ENCODE measurements at places on chromosomes 1 and 21.

DNA sequence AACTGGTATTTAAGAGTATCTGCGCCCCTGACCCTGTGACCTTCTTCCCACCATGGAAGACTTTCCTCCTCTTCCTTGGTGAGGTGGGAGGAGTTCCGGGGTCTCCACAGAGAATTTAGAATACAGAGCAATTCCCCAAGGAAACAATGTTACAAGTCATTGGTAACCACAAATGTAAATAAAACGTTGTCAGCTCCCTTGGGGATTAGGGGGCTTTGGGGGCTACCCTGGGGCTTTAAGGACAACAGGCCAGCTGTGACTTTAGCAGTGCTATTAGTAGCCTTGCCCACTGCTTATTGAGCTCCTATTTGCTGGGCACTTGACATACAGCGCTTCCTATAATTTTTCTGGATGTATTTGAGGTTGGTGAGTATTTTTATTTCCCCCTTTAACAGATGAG lies 69.0 kb downstream of the IGSF21 start:
- no peak for DNase-seq

GRCh38 chr1:160781186-160781766 lies 14.7 kb upstream of the LY9 start:
- DNase-seq = no peak

DNA sequence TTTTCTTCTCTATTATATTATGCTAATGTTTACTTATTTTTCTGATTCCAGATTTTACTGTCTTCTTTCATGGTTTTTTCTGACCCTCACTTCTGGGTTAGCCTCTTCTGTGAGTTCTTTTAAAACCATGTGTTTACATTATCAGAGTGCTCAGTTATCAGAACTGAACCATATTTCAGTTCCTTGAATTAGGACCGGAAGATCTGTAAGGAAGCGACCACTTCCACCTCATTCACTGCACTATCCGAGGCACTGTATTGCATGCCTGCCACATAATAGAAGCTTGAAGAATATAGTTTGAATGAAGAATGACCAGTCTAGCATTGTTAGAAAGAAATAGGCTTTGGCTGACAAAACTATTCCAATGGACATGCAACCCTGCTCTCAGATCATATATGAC lies 281.0 kb upstream of the DEPDC1 start:
- DNase-seq = no peak

DNA sequence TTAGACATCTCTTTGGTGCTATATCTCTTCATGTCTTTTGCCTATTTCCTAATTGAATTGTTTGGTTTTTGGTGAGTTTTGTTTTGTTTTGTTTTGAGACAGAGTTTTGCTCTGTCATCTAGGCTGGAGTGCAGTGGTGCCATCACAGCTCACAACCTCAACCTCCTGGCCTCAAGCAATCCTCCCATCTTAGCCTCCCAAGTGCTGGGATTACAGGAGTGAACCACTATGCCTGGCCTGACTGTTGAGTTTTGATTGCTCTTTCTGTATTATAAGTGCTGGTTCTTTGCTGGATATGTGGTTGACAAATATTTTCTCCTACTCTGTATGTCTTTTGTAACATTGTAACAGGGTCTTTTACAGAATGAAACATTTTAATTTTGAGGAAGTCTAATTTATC lies 38.0 kb downstream of the NAV1 start:
- DNase-seq = no peak

DNA sequence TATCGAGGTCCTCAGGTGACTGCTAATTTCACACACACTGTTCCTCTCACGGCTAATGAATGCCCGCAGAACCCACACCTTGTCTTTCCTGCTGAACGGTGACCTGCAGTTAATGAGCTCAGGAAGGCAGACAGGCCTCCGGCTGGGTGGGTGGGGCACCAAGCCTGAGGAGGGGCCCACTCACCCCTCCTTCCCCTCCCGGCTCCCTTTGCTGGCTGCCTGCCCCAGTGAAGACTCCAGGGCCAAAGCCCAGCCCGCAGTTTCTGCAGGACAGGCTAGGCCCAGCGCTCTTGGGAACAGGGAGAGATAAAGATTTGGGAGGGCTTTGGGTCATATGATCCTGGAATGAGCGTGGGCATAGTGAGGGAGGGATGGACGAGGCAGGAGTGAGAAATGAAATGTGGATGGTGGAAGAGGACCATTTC lies 26.4 kb downstream of the FOXO6 start:
- no peak for DNase-seq

DNA sequence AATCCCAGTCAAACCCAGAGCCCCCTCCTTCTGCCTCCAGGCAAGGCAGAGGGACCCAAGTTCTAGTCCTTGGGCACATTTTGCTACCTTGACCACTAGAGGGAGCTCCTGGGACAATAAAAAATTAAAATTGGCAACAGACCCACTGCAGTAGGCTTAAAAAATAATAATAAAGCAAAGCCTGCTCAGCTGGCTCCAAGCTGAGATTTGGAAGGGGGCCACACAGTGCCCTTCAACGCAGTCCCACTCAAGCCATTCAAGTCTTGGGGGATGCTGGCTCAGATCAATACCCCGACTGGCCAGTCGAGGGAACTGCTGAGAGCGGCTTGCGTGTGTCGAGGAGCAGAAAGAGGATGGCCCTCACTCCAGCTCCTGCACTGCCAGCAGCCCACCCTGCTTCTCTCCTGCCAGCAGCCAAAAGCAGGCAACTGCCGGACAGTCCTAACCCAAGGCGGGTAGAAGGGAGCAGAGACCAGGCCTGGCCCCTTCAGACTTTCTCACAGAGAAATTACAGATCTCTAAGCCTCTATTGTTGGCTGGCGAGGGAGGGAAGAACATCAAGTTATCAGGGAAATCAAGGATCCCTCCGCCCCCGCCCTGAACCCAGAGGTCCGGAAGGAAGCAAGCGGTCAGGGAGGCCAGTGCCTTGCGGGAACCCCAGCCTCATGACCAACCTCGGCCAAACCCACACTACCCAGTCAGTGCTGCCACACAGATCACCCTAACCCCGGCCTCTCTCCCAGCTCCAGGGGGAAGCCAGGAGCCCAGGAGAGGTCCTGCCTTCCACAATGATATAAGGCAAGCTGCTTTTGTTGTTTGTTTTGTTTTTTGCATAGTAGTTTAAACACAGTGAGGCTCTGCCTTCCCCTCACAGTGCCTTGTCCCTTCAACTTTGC lies 4.9 kb upstream of the ALDH4A1 start:
- no peak for DNase-seq

DNA sequence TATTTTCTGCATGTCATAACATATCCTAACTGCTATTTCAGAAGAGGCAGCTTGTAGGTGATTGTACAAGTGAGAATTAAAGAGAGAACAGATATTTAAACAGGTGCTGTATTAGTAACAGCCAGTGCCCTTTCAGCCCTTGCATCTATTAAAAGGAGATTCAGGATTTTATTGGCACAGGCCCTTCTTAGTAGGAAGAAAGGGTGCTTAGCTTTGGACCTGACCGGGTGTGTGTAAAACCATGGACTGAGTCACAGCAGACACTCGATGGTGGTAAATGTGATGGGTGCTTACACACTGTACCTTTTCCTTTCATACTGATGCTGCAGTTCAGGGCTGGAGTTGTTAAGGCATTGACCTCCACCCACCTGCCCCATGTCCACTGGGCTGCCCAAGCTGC lies 12.7 kb upstream of the CD101 start:
- DNase-seq = no peak

DNA sequence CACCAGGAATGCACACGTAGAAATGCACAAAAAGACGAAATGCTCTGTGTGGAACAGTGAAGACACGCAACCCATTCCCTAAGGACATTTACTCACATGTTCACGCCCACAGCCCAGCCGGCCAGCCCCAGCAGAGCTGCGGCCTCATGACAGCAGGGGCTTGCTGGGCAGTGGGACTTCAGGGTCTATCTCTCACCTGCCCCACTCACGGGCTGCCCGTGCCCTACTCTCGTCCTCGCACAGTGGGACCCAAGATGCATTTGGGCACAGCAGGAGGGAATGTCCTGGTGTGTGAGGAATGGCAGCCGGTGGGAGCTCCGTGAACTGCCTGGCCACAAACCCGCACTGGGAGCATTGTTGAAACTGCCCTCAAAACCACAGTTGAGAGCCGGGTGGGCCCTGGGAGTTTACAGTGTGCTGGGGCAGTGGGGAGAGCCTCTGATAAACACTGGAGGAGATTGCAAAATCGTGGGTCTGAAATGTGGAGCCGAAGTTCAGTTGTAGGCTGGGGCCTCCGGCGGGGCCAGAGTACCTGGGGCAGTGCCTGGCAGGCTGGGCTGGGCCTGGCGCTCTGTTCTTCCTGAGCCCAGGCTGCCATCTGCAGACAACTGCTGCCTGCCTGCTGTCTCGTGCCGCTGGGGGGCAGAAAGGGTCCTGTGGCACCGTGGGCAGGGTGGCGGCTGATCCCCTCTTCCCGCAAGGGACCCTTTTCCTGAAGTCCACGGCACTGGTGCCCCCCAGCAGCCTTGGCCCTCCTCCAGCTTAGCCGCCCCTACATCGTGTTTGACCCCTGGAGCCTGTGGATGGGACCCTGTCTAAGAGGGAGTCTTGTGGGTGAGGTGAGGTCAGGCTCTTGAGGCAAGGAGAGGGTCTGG lies 20.7 kb upstream of the POFUT2 start:
- DNase-seq = no peak

DNA sequence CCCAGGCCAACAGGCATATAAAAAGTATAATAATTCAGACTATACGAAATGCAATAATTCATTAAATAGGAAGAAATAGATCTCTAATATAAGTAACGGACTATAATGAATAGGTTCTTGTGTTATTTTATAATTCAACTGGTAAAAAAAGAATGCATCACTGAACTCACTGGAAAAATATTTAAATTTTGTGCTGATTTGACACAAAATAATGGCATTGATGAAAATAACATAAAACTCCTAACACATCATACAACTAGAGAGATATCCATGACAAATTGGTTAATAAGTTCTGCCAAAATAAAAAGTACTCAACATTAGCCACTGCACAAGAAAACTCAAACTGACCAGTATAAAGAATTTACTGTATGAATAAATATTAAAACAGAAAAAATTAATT lies 57.1 kb upstream of the RAB4A start:
- DNase-seq = no peak

DNA sequence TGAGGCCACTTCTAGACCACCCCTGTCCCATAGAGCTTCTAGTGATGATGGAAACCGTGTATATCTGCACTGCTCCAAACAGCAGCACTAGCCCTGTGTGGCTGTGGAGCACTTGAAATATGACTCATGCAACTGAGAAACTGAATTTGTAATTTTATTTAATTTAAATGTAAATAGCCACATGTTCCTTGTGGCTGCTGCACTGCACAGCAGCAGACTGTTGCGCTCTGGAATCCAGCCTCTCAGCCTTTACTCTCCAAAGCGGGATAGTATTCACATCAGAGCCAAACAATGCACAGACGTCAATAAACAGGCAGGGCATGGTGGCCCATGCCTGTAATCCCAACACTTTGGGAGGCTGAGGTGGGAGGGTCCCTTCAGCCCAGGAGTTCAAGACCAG lies 12.0 kb downstream of the CAPN2 start:
- no peak for DNase-seq

- DNase-seq = no peak
Measured at GRCh38 chr1:205961405-205961804, 18.1 kb upstream of the SLC26A9 start.

- DNase-seq = no peak
Measured at GRCh38 chr1:45400049-45400448, 59.8 kb upstream of the MUTYH start.

DNA sequence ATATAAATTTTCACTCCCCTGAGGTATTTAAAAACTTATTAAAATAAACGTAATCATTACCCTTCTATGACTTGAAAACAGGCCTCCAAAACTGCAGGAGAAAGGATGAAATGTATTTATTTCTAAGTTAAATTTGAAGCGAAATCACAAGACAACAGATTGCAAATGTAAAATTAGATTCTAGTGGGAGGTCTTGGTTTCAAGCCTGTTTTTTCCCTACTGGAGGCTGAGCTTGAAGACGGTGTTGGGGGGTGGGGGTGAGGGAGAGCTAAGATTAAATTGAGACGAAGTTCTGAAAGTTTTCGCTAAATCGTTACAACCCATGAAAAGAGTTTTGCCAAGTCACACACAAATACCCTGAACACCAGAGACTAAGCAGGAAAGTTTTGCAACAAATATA lies 68.2 kb downstream of the TIAM1 start:
- DNase-seq = no peak

DNA sequence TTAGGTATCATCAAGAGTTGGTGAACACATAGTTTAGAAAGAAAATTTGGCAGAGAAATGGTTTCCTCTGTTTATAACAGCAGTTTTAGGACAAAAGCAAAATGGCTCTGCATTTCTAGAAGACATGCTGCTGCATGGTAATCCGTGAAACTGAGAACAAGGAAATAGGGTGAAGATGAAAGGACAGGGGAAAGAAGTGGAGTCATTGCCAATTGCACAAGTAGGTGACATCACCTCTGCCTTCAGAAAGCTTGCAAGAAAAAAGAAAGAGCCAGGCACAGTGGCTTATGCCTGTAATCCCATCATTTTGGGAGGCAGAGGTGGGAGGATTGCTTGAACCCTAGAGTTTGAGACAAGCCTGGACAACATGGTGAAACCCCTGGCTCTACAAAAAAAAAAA lies 217.6 kb downstream of the LMX1A start:
- DNase-seq = no peak

GRCh38 chr1:246106342-246106763 lies 400.7 kb downstream of the SMYD3 start:
- no peak for DNase-seq

GRCh38 chr1:114828251-114828650 lies 26.4 kb upstream of the SYCP1 start:
- DNase-seq = no peak

DNA sequence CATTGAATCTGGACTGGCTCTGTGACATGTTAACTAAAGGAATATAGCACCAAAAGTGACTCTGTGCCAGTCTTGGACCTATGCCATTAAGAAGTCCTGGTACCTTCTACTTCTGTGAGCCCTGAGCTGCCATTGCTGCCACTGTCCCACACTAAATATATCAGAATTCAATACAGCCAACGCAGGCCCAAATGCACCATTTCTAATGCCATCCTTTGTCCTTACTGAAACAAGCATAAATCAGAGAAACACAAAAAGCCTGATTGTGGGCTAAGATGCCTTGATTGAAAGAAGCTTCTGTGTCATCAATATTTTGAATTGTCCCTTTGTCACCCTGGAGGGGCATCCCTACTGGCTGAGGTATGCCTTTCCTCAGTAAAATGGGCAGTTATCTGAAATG lies 66.9 kb upstream of the NEK2 start:
- no peak for DNase-seq

DNA sequence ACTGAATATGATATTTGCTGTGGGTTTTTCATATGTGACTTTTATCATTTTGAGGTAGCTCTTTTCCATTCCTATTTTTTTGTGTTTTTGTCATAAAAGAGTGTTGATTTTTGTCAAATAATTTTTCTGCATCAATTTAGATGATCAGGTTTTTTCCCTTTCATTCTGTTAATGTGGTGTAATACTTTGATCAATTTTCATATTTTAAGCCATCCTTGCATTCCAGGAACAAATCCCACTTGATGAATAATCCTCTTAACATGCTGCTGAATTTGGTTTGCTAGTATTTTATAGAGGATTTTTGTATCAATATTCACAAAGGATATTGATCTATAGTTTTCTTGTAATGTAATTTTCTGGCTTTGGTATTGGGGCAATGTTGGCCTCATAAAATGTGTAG lies 25.5 kb upstream of the C1orf53 start:
- DNase-seq = no peak
